Cortex of kidney (tissue), 1 donor: ENCODE measurements at places on chromosomes 6 and 20.

DNA sequence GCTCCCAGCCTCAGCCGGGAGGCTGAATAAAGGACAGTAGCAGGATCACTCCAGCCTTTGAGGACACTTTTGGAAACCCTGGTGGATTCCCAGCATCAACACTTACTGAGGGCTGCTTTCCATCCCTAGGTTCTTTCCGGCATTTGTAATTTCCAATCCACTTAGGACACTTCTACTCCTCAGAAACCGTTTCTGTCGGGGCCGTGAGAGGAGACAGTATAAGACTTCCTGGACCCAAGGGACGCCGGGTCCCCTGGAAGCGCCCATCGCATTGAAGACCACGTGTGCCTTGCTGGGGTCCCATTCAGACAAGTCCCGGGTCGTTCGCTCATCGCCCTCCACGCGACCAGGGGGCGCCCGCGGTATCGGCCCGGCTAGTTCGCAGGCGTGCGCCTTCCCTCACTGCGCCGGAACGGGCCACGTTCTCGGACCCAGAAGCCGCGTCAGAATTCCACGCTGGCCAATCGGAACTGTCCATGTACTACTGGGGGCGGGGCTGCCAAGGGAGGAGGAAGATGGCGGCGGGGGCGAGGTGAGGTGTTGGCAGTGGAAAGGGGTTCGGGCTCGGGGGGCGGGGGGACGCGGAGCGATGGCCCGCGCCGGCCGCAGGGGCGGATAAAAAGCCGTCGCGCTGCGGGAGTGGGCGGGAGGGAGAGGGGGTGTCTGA is at the start of gene NUS1:
Gene NUS1, plus strand, starts transcription at position 479 of the 667 bp plus-strand sequence. CDS start 202 bp downstream, outside the sequence.
- peak; percentile 54 for DNase-seq

DNA sequence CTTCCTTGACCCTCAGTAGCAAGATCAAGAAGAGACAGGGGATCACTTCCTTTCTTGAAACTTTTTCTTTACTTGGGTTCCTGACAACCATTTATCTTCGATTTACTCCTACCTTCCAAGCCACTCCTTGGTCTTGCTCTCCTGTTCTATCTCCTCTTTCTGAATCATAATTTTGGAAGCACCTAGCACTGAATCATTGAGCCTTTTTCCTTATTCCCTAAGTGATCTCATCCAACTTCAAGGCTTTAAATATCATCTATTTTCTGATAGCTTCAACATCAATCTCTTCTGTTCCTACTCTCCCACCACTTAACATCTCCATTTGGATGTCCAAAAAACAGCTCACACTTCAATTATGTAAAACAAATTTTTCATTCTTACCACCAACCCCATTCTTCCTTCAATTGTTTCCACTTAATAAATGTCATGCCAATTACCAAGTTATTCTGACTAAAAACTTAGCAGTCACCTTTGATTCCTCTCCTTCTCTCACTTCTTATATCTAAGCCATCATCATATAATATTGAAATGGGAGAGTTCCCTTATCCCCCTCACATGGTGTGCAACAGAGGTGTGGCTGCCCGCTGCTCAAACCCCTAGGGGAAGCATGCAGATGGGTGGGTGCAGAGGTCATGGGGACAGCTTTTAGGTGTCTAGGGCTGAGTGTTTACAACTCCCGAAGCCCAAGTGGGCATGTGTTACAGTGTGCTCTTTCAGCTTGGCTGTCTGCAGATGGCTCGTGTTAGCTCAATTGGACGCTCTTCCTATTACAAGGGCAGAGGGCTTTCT is 23.4 kb upstream of the TRDN start:
- DNase-seq = no peak

- no peak for DNase-seq
These were observed 46.4 kb downstream of the HEBP2 start for GRCh38 chr6:138450445-138450844.

DNA sequence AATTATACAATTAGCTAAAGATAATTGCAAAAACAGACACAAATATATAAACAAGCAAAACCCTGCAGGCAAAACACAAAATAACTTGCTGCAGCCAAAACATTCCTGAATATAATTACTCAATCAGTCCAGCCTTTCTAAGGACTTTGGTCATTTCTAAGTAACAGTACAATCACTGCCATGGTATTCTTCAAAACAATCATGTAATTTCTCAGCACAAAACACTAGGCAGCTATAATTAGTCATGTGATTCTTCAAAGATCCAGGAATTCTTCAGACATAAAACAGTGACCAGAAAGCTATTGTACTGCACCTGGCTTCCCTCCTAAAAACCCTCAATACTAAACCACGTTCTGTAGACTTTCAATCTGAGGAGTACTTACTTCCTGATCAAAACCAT is 881.1 kb downstream of the EPHA7 start:
- no peak for DNase-seq

DNA sequence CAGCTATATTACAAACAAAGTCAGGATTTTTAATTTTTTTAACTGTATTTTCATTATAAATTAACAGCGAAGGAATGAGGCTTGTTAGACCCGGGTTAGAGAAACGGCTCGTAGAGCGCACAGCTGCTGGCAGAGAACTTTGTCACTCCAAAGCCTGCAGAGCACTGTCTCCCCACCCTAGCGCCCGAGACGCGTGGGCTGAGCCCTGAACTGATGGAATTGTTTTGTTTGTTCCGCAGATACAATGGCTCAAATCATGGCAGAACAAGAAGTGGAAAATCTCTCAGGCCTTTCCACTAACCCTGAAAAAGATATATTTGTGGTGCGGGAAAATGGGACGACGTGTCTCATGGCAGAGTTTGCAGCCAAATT is 810 bp downstream of the LAMP5 start:
- no peak for DNase-seq

- DNase-seq = no peak
These were observed 2.9 kb downstream of the RAB32 start for GRCh38 chr6:146546443-146547043.

DNA sequence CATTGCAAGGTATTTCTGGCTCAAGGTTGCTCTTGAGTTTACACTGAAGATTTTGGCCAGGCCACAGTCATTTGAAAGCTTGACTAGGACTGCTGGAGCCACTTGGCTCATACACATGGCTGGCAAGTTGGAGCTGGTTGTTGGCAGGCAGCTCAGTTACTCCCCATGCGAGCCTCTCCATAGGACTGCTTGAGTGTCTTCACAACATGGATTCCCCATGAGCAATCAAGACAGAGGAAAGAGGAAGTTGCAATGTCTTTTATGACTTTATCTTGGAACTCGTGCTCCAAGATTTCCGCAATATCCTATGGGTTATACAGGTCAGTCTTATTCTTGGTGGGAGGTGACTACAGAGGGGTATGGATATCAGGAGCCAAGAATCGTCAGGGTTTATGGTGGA is 1.4 kb upstream of the MANBAL start:
- DNase-seq = no peak

- no peak for DNase-seq
These were observed 133.7 kb upstream of the STMND1 start for GRCh38 chr6:16968101-16968500.

- no peak for DNase-seq
These were observed 58.6 kb upstream of the ZNF217 start for GRCh38 chr20:53652090-53652858.
